CD4-positive, alpha-beta T cell treated with Interleukin-17A for 1 hour (primary cell): ENCODE measurements at places on chromosomes 1 and 21.

DNA sequence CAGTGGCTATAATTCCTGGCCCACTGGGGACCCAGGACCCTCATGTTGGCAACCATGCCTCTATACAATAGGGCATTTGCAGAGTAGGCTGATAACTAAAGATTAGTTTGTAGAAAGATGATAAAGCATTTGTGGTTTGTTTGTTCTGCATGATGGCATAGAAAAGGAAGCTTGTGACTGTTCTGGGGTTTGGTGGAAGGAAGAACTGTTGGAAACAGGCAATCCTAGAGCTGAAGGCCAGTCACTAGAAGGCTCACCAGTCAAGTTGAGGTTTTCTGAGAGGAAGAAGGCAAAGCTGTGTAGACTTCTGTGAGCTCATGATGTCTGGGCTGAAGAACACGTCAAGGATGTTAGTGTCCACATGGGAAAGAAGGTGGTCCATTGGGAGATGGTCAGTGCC, 140.3 kb upstream of the VANGL1 start:
- no peak for DNase-seq

DNA sequence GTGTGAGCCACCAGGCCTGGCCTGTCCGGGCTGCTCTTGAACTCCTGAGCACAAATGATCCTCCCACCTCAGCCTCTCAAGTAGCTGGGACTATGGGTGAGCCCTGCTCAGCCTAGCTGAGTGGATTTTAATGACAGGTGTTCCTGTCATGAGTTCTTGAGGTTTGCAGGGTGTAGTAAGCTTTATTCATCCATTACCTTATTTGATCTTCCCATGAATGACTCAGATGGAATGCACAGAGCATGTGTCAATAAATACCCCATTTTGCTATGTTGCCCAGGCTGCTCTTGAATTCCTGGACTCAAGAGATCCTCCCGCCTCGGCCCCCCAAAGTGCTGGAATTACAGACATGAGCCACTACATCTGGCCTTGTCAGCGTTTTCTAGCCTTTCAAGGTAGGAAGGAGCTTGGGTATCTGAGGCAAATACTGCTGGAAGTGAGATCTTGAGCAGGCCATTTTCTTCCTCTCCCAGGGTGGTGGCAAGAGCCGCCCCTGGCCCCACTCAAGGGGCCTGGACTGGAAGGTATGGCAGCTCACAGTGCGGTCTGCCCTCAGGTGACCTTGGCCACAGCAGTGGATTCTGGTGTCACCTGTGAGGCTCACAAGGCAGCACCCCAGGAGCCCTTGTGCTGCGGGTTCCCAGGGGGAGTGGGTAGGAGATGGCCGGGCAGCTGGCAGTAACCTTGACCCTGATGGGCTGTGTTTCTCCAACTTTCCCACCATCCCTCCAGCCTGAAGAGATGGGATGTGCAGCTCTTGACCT, 20.0 kb downstream of the PIK3CD start:
- DNase-seq = no peak

GRCh38 chr1:18534810-18535205, 54.1 kb downstream of the KLHDC7A start:
- no peak for DNase-seq

- no peak for DNase-seq
Observed at GRCh38 chr1:111709986-111710385, 29.2 kb downstream of the INKA2 start.

DNA sequence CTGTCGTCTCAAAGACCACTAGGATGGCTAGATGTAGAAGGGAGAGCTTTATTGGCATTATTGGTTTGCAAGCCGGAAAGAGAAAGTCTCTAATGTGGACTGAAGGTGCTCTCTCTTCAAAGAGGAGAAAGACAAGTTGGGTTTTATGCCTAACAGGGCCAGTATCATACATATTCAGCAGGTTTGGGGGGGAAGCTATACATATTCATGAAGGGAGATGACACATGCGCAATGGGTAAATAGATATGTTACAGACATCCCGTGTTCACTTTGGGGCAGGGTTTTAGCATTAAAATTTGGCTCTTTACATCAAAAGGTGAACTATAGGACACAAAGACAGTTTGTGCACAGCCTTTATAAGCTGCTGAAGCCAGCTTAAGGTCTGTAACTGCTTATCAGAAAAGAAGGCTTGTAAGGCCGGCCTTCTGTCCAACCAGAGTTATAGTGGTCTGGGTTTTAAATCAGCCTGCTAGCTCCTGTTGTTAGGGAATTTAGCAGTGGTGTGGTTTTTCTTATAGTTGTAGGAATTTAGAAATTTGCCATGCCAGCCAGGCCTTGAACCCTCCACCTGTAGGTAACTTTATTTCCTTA, 46.5 kb upstream of the LRRN2 start:
- no peak for DNase-seq

DNA sequence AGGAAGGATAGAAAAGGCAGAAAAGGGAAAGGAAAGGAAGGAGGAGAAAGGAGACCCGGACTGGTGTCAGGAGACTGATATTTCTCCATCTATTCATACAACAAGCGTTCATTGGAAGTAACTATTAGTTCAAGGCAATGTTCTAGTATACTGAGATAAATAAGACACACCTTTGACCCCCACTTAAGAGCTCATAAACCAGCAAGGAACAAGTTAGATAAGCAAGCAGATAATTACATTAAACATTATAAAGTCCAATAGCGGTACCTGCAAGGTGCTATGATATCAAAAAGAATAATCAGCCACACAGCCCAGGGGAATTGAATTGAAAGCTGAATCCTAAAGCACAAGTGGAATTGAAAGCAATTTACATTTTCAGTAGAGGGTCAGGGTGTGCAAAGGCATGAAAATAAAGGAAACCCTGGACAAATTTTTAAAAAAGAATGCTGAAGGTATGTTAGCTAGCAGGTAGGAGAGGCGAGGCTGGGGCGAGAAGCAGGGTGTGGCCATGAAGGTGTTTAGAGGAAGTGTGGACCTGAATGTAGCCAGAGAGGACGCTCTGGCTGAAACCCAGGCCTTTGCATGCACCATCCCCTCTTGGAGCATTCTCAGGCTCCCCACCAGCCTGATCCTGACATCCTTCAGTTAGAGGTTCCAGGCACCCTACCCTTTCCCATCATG, 200.0 kb downstream of the SETD4 start:
- no peak for DNase-seq

GRCh38 chr21:21226472-21226871, 228.3 kb downstream of the NCAM2 start:
- DNase-seq = no peak

DNA sequence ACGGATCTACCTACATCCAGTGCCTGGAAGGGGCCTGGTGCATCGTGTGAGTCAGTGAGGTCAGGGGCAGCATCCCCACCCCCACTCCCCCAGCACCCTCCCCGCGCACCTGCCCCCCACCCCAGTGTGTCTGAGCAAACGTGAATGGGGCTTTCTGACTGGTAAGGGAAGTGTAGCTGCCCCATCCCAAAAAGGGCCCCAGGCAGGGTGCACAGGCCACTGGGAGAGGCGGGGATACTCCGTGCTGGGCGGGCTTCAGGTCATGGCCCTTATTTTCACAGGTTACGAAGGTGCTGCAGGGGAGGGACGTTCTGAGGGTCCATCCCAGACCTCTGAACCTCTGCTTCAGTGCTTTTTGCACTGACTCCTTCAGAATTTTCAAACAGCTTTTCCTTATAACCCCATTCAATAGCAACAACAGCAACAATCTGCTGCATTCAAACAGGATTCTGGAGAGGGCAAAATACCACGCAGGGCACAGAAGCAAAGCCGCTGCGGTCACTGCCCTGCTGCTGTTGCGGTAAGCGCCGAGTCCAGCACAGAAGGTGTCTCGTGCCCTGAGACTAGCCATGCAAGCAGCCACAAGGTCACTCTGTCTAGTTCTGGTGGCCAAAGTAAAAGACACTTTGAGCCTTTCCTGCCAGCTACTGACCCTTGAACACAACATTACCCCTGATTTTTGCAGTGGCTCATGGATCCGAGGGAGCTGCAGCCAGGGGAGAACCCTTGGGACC, 10.3 kb downstream of the TTC34 start:
- DNase-seq = no peak

DNA sequence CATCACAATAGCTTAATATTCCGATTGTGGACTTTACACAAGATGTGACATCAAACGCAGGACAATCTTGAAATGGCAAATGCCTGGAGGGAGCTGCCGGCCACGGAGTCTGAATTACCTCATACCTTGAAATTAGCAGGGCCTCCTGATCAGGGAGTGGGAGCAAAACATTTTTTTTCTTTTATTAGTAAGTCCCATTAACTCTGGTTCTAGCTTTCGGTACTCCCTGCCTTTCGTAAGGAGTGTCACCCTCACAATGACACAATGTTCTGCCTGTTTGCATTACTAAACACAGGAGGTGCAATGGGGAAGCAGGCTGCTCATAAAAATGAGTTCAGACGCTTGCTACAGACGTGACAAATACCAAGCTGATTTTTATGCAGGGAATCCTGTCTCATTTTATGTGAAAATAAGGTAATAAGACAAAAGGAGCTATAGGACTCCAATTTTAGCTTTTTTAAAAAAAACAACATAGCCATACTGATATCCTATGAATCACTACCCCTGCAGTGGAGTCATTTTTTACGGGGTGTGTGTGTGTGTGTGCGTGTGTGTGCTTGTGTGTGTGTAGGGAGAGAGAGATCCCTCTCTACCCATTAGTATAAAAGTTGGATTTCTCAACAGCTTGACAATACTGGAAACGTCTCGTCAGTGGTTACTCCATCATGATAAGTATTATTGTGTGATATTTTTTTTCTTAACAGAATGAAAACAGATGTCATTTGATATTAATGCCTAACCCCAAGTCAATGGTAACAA, 205.1 kb upstream of the RUNX1 start:
- no peak for DNase-seq

DNA sequence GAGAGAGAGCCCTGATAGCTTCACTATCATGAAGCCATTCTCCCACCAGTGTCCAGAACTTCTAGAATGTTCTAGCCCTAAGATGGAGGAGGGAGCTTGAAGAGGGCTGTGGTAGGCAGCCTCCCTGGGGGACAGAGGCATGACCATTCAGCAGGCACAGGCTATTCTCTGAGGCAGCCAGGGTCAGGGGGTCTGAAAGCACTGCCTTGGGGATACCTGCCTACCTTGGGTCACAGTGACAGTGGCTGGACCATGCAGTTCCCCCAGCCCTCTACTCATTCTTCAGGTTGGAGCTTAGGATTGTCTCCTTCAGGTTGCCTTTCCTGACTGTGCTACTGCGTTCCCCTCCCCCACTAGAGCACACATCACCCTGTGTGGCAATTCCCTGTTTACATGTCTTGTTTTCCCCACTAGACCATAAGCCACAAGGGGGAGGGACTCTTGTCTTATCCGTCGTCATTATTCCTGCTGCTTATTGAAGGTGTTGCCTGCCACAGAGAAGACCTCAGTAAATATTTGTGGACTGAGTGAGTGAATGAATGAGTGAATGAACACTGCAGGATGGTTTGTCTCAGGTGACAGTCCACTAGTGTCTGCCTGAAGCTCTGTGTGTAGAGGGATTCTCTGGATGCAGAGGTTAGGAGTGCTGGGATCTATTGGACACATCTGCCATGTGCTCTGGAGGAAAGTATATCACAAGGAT, 5.2 kb downstream of the ZDHHC18 start:
- peak; percentile 62 for DNase-seq

- DNase-seq = no peak
Observed at GRCh38 chr1:214518361-214518760, 33.0 kb downstream of the PTPN14 start.

GRCh38 chr1:77126307-77126706, 92.9 kb downstream of the PIGK start:
- peak; percentile 47 for DNase-seq

- DNase-seq = no peak
Observed at GRCh38 chr1:192933744-192934143, 124.9 kb downstream of the RGS2 start.

DNA sequence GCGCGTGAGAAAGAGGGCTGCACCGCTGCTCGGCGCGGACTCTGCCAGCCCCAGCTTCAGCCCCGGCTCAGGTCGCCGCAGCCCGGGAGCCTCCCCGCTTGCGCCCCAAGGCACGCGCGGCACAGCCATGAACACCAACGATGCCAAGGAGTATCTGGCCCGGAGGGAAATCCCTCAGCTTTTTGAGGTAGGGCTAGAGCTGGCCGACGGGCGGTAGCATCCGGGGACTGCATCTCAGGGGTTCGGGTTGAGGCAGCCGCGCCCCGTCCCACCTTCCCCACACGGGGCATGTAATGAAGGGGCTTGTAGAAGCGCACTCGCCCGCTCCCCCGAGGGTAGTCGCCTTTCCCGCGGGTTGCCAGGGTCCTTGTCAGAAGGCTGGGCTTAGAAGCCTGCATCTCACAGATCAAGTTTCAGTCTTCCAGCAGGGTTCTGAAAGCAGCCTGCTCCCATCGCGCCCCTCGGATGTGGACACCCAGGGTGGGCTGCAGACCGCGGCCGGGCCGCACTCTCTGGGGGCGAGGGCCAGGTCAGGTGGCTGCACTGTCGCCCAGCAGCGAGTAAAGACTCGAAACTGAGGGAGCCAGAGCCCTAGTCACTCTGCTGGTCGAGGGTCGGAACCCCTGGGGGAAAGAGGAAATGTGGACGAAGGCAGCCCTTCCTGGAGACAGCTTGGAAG, 507 bp downstream of the AK5 start:
- peak; percentile 44 for DNase-seq

GRCh38 chr21:18161841-18162240, 82.8 kb upstream of the CHODL start:
- no peak for DNase-seq

GRCh38 chr1:99763956-99764355, 2.5 kb downstream of the FRRS1 start:
- DNase-seq = no peak

DNA sequence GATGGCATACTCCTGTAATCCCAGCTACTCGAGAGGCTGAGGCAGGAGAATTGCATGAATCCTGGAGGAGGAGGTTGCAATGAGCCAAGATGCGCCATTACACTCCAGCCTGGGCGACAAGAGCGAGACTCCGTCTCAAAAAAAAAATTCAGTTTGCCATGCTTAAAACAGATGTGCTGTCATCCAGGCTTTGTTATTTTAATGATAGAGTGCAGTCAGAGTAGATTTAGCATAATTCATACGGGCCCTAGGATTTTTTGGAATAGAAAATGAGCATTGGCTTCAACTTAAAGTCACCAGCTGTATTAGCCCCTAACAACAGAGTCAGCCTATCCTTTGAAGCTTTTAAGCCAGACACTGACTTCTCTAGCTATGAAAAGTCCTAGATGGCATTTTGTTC, 124.6 kb downstream of the RASAL2 start:
- no peak for DNase-seq

- DNase-seq = peak; percentile 32
Observed at GRCh38 chr1:54965624-54966340, 14.6 kb upstream of the TMEM61 start.
